Trophoblast cell (in vitro differentiated cells and primary cell): ENCODE measurements at places on chromosomes 5 and 9.

DNA sequence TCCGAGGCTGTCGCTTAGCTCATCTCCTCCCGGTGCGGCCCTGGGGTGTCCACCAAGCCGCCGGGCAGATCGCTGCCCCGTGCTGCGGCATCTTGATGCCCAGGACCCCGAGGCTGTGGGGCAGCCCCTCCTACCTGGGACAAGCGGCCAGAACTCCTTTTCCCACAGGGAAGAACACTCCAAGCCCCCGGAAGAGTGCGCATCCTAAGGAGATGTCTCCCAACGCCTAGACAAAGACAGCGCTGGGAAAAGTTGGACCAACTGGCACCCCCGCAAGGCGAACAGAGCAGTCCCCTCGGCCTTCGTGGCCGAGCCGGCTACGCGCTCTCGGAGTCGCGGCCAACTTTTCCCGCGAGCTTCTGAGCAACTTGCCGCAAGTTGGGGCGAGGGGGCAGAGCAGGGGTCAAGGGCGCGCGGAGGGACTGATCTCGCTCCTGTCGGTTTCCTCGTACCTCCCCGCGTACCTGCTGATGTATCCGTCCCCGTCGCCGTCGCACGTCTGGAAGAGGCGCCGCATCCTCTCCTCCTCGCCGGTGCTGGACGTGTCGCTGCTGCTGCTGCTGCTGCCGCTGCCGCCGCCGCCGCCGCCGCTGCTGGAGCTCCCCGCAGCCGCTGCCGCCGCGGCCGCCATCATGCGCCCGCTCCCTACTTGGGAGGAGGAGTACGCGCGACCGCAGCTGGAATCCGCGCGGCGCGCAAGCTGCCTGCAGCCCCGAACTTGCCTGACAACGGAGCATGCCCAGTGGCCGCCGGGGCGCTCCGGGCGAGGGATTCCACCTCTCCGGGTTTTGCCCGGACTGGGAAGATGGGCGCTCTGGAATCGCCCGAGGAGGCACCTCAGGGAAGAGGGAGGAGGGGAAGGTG lies at the start of gene MCC:
Gene MCC, minus strand, starts transcription at position 673 of the 864 bp plus-strand sequence.
- peak; percentile 41 for DNase-seq

DNA sequence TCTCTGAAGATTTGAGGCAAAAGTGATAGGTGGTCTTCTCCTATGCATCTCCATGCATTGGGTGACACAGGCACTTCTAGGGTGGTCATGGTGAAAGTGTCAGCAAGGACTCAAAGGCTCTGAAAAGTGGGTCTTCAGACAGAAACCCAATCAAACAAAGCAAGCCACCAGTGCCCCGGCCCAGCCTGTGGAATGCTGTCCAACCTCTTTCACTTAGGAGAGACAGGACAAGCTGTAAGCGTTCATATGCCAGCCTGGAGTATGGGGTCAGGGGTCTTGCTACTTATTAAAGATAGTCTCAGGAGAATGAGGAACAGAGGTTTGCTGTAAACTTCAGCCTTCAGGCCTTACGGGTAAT lies 324.5 kb downstream of the GADD45G start:
- DNase-seq = peak; percentile 16

DNA sequence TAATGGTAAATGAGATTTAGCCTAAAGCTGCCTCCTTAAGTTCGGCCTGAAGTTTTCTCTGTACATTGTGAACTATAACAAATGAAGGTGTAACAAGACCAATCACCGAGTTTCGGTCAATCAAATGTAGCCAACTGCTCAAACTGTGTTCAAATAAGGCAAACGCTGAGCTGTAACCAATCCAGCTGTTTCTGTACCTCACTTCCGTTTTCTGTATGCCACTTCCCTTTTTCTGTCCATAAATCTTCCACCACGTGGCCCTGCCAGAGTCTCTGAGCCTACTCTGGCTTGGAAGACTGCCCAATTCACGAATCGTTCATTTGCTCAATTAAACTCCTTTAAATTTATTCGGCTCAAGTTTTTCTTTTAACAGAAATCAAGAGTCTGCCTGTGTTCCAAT lies 193.5 kb upstream of the KLF9 start:
- DNase-seq = no peak

DNA sequence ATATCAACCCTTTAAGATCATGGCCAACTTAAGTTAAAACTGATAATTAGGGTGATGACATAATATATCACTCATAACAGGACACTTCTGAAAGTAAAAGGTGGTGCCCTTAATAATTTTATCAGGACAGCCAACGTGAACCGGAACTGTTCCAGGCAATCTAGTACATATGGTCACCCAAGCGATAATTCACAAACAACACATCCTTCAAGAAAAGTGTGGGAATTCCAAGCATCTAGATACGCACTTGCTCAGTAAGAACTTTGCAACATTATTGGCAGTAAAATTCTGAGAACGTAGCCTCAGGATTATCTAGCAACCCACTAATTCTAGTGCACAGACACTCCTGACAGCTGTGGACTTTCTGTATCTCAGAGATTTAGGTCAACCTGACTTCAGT lies 85.7 kb downstream of the ALDH7A1 start:
- DNase-seq = peak; percentile 89

DNA sequence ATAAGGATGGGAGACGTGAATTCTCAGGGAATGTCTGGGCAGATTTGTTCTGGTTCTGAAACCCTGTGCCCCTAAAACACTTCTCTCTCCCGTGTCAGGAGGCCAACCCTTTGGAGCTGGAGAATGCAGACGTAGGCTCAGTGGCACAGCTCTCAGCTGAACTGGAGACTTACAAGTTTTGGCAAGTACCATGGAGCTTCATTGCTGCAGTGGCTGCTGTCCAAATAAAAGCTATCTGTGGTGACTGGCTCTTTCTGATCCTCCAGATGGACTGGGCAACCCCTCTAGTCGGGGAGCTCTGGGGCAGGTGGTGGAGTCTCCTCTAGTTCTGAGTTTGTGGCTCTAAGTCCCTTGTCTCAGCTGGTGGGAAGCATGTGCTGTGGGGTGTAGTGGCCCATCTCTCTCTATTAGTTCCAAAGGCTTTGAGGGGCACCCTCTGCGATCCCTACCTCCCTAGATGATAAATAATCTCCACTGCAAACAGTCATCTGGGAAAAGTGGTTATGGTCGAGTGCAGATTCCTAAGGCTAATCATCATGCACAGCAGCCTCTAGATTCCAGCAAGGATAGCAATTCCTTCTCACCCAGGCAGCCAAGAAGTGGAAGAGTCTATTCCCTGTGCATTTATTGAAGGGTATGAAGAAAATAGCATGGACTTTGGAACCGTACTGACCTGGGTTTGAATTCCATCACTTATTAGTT lies 204.2 kb upstream of the KLF4 start:
- no peak for DNase-seq

DNA sequence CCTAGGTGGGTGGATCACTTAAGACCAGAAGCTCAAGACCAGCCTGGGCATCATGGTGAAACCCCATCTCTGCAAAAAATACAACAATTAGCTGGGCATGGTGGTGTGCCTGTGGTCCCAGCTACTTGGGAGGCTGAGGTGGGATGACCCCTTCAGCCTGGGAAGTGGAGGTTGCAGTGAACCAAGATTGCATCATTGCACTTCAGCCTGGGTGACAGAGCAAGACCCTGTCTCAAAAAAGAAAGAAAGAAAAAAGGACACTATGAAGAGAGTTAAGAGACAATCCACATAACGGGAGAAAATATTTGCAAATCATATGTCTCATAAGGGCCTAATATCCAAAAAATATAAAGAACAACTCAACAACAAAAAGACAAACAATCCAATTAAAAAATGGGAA lies 57.9 kb downstream of the NDST1 start:
- no peak for DNase-seq

DNA sequence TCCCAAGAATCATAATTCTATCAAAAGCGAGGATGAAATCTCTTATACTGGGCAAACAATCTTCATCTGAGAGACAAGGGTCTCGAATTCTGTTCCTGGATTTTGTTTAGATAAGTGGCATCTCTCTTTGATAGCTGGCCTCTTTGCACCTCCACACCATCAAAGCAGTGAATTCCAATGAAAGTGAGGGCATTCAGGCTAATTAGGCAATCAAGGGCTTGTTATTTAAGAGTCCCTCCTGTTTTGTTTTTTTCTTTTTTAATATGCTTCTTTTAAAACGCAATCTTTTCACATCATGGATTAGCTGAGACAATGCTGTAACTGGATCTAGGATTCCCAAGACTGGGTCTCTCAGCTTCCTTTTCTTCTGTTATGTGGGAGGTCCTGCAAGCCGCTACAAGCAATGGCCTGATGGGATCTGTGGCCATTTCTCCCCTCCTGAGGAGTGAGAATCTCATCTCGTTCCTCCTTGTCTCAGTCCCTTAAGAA lies 67.9 kb downstream of the TNC start:
- no peak for DNase-seq

GRCh38 chr9:135344523-135344901 lies 135.1 kb upstream of the PPP1R26 start:
- no peak for DNase-seq

DNA sequence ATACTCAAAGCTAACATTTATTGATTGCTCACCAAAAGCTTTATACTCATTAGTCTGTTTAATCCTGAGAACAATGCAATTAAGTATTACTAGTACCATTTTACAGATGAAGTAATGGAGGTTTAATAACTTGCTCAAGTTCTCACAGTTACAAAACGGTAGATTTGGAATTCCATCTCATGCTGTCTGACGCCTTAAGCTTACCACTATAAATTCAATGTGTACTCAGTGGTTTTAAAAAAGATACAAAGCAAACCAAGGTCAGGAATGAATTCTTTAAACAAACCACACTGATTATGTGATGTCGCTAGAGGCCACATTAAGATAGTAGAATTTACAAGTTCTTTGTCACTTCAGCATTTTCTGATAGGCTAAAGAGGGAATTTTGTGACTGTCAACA lies 1.2 kb upstream of the C5orf63 start:
- no peak for DNase-seq

DNA sequence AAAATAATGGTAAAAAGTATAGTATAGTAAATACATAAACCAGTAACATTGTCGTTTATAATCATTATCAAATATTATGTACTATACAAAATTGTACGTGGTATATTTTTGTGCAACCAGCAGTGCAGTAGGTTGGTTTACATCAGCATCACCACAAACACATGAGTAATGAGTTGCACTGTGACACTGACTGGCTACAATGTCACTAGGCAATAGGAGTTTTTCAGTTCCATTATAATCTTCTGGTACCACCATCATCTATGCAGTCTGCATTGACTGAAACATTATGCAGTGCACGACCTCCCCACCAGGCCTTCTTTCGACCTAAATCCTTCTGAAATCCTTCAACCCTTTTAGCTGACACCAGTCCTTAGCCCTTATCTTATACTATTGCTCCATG lies 105.8 kb downstream of the SREK1 start:
- peak; percentile 14 for DNase-seq

DNA sequence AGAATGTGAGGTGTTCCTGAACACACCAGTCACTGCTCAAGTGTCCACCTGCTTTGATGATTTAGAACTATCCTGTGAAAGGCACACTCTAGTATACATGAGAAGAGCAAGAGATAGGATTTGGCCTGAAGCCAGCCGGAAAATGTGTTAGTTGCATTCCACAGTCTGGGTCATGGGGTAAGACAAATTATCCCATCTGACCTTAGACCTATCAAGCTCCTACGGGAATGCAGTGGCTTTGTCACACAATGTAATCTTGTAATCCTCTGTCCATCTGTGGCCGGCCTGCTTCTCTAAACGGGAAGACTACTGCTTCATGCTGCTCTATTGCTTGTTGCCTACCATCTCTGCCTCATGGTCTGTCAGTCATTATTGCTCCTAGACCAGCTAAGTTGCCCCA lies 92.4 kb upstream of the PRRC1 start:
- DNase-seq = peak; percentile 61

- DNase-seq = peak; percentile 11
Measured at GRCh38 chr5:65808818-65809217, 86.8 kb downstream of the NLN start.

GRCh38 chr5:111932199-111932598 lies 175.2 kb upstream of the NREP start:
- no peak for DNase-seq

DNA sequence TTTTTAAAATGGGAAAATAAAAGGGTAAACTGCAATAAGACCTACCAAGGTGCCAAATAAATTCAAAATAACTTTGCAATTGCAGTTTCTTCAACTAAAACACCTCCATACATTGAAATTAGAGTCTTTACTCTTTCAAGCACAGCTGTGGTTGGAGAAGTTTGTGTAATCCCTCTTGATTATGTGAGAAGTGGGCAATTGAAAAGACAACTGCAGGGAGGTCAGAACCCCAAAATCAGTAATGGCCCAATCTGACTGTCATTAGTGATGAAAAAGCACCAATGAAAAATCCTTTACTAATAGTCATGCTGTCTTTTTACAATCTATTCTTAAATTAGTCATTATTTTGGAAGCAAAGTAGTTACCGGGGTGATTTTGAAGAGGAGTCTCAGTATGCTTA lies 116.7 kb upstream of the RGMB start:
- DNase-seq = no peak

GRCh38 chr5:58517198-58517597 lies 26.0 kb downstream of the GAPT start:
- no peak for DNase-seq

DNA sequence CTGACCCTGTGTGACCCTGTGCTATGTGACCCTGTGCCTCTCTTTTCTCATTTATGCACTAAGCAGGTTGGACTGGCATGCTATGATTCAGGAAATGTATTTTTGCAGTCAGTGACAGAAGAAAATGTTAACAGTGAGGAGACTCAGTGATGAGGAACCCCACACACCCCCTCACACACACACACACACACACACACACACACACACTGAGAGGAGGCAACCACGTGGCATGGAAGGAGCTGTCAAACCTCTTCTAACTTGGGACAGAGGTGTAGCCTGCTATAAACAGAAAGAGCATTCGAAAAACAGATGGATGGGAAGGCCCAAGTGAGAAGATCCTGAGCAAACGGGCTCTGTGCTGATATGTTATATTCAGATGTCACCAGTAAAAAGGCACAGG lies 57.9 kb upstream of the GRIA1 start:
- no peak for DNase-seq

DNA sequence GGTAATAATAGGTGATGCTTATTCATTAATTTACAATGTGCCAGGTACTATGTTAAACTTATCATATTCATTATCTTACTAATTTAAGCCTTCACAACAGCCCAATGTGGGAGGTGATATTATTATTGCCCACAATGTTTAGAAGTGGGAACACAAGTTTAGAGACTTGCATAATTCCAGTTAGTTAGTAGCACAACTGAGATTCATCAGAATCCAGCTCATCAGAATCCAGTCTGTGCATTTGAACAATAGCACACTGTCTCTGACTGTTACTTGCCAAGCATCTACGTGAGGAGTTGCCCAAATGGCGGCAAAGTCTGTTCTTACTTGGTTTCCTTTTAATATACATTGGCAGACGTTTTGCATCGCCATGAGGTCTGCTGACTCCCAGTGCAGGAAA lies 110.9 kb upstream of the BASP1 start:
- DNase-seq = no peak

DNA sequence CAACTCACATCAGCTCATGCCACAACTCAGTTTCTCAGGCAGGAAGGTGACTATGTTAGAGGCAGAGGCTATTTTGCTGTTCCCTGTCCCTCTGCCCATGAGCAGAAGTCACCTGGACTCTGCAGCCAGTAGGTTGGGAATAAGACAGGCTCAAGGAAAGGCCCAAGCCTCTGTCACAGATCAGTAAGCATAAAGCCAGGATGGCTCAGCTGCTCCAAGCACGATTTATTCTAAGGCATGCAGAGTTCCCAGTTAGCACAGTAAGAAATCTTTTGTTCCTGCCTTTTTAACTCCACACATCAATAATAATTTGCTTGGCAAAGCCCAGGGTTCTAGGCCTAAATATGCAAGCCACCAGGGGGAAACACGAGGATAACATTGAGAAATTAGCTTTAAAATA lies 249.0 kb upstream of the ADRA1B start:
- no peak for DNase-seq

GRCh38 chr9:8823131-8823895 lies 1023.7 kb upstream of the DMAC1 start:
- no peak for DNase-seq
